ENCODE measurements at places on chromosomes 1 and 21.

DNA sequence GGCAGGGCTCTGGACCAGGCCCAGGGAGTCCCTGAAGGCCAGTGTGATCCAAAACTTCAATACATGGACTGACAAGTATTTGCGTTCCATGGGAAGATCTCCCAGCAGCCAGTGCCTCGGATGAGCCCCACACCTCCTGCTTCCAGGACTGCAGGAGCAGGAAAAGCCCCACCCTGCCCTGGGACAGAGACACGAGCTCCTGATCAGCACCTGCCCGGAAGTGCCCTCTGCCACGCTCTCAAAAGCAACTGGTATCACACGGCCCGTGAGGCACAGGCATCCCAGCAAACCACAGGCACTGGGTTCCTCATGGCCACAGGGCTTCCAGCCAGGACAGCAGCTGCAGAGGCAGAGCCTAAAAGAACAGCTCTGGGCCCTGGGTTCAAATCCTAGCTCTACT is 48.6 kb downstream of the ACOT7 start:
- DNase-seq = no peak

GRCh38 chr1:50080904-50081586 is 27.7 kb upstream of the ELAVL4 start:
- no peak for DNase-seq

DNA sequence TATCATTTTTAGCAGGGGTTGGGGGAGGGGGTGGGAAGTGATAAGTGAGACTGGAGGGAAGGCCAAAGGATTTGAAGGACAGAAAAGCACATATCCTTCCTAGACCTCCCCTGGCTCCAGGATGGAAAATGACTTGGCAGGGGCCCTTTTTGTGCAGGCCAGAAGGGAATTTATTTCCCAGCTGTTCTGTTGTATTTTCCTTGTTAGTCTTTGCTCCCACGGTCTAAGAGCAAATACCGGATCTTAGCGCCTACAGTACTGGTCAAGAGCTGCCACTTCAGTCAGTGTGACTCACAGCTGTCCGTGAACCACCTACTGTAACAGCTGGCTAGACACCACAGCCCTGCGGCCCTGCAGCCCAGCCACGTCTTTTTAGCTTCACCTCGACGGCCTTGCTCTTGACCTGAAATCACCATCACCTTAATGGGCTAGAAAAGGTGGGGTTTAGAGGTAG is 51.0 kb upstream of the ERRFI1 start:
- no peak for DNase-seq

DNA sequence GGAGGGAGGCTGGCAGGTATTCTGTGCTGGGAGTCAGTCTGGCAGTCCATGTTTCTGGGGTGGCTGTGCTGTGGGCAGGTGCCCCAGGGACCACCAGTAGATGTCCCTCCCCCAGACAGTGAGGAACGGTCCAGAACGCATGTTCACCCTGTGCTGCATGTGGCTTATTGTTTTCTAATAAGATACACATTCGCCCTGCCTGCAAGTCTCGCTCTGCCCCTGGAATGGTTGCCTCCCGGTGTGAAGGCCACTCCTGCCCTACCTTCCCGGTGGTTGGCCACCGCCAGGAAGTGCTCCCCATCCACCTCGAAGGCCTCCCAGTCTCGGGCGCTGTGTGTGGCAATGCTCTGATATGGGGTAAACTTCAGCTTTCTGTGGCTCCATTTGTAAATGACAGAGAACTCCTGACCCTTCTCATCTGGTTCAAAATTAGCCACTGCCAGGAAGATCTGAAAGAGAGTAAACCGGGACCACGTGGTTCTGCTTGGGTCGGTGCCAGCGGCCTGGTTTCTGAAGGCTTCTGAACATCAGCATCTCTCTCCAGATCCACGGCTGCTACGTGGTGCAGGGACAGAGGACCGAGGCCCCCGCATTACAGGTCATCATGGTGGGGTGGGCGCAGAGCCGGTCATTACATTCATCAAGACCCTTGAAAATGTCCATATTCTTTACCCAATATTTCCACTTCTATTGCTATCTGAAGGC is 14.5 kb downstream of the KRTAP10-1 start:
- DNase-seq = no peak

DNA sequence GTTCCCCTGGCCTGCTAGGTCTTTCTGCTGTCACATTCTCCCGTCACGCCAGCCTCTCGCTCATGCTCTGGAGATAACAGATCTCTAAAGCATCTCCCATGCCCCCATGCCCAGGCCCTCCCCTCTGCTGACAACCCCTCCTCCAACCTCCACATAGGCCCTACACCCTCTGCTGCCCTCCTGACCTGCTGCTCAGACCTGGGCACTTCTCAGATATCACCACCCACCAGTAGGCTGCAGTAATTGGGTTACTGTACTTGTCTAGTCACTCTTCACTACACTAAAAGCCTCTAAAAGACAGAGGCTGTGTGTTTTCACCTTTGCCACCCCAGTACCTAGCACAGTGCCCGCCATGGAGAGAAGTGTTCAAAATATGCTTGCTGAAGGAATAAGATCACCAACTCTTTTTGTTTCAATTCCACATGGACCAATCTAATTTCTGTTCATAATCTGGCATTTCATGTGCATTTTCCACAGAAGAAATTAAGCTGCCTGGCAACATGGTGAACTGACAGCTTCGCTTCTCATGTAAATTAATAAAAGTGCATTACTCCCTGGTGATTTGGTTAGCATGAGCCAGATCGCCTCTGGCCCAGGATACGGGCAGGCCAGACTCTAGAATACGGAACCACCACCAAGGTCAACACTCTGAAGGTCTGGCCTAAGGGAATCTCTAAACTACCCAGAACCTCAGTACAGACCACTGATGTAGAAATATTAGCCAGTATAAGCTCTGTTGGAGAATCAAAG is 20.7 kb downstream of the LBR start:
- no peak for DNase-seq

DNA sequence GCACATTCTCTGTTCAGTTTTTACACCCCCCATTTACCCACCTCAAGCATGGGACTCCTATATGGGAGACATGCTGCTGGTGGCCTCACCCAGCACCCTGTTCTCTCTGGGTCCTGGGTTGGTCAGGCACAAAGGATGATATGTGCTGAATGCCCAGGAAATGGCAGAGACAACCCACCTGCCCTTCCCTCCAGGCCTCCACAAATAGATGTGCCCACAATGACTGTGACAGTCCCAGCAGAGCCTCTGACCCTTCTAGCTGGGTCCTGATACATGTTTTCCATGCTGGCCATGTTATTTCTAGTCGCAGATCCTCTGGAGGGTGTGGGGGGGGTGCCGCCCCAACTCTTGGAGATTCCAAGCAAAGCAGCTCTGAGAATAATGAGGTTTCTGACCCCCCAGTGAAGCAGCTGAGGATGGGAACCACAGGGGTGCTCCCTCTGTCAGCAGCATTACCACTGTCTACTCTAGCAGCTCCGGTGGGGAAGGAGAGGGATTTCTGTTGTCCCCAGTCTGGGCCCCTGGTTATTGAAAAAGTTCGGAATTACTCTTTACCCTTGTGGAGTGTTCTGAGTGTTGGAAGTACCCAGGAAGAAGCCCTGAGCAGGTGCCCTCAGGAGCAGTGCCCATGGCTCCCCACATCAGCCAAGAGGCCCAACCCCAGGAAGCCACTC is 1.2 kb upstream of the CCDC28B start:
- no peak for DNase-seq

- no peak for DNase-seq
These were observed 39.6 kb upstream of the DNASE2B start for GRCh38 chr1:84358695-84359094.

DNA sequence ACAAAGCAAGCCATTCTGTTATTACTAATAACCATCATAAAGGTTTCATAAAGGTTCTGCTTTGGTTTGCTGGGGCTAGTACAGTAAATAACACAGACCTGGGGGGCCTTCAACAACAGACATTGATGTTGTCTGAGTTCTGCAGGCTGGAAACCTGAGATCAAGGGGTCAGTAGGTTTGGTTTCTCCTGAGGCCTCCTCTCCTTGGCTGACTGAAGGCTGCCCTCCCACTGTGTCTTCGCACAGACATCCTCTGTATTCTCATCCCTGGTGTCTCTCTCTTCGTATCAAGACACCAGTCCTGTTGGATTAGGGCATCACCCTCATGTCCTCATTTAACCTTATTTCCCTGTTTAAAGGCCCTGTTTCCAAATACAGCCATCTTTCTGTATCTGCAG is 37.3 kb downstream of the HUNK start:
- DNase-seq = no peak

DNA sequence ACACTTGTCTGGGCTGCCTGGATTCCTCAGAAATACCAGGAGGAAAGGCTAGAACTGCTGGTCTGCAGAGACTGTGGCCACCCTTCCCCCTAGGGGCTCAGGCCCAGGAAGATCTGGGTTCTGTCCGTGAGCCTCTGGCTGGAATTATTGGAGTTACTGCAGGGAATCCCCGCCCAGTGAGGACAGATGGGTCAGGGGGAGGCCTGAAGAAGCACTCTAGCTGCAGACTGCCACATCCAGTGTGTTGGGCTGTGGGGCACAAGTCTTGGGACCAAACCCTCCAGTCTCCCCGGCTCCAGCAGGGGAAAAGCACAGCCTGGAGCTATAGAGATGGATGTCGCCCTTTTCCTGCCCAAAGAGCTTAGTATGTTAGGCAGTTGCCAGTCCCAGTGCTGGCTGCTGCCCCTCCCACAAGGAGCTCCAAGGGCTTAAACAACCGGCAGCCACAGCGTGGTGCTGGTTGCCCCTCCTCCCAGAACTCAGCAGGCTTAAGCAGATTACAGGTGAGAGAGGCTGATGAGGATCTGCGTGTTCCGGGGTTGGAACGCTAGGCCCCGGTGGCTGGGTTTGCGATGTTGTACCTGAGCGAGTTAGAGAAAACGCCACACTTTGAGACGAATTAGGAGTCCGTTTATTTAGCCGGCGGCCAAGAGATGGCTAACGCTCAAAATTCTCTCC is 255.5 kb upstream of the LRRC7 start:
- DNase-seq = no peak

DNA sequence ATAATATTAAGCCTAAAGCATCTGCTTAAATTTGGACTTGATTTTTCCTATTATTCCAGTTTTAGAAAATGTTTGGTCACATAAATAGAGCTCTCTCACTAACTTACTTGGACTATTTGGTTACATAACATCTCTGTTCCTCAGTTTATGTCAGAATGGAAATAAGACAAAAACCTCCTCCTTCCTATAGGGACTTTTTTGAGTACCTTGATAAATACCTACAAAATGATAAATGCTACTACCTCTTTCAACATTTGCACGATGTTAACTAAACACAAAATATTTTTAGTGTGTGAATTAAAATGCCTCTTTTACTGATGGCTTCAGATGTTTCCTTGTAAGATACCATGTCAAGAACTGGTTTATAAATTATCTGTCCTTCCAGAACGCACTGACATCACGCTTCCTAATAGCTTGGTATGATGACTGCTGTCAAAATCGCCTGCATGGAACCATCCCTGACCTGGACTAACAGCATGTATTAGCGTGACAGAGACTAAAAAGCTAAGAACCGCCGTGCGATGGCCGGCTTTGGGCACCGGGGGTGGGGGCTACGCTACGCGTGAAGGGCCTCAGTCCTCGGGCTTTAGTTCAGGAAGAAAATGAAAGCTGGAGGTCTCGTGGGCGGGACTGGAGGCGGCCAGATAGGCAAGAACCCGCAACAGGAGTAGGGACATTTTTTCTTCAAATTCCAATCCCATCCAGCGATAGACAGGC is 133.2 kb upstream of the BARHL2 start:
- DNase-seq = no peak

GRCh38 chr1:77044133-77044849 is 174.9 kb downstream of the PIGK start:
- no peak for DNase-seq

- DNase-seq = no peak
These were observed 446.8 kb upstream of the PLXNA2 start for GRCh38 chr1:208691012-208691411.

DNA sequence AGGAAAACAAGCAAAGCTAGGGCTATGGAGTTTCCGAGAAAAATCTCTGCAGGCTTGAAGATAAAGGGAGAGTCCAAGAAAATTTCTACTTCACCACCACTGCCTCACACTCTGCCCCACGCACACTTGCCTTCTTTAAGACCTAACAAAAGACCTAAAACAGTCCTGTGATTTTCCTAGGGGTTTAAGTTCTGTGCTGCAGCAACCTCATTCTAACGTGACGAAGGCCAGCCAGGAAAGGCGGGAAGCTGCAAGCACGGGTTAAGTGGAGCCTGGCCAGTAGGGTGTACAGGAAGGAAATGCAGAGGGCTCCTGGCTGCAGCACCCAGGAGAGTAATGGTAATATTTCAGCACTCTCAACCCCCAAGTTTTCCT is 1.5 kb downstream of the SPATA6 start:
- no peak for DNase-seq

- DNase-seq = no peak
These were observed 255.0 kb upstream of the ADGRL2 start for GRCh38 chr1:81545734-81546133.

- DNase-seq = no peak
These were observed 560.5 kb upstream of the NR5A2 start for GRCh38 chr1:199466961-199467360.

GRCh38 chr1:243979396-243979795 is 71.7 kb upstream of the ZBTB18 start:
- DNase-seq = no peak

GRCh38 chr1:13754510-13755103 is 54.6 kb downstream of the PRDM2 start:
- DNase-seq = no peak

DNA sequence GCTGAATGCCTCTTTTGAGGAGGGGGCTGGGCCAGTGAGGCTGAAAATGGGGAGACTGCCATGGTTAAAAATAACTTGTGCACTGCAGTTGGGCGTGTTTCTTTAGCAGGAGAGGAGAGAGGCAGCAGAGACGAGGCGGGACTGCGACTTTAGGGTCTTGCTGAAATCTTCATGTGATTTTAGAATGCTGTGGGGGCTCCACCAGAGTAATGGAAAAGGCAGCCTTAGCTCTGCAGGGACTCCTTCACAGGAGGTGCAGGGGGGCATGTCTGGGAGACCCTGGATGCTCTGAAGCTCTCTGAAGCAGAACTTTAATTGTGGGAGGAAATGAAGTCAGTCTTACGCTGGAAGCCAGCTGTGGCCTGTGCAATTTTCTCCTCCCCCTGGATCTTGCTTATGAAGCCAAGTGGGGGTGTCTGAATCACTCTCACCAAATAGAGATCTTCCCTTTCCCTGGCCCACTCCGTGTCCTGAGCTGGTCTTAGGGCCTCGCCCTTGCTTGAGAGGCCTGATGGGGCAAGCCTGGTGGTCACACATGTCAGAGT is 60.8 kb downstream of the NDUFS5 start:
- DNase-seq = no peak

DNA sequence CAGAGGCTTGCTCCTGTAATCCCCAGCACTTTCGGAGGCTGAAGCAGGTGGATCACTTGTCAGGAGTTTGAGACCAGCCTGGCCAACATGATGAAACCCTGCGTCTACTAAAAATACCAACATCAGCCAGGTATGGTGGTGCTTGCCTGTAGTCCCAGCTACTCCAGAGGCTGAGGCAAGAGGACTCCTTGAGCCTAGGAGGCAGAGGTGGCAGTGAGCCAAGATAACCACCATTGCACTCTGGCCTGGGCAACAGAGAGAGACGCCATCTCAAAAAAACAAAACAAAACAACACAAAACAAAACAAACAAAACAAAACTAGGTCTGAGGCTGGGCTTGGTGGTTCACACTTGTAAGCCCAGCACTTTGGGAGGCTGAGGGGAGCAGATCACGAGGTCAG is 38.7 kb upstream of the RAP1GAP start:
- DNase-seq = no peak
